ENCODE measurements at places on chromosomes 3 and 15.

DNA sequence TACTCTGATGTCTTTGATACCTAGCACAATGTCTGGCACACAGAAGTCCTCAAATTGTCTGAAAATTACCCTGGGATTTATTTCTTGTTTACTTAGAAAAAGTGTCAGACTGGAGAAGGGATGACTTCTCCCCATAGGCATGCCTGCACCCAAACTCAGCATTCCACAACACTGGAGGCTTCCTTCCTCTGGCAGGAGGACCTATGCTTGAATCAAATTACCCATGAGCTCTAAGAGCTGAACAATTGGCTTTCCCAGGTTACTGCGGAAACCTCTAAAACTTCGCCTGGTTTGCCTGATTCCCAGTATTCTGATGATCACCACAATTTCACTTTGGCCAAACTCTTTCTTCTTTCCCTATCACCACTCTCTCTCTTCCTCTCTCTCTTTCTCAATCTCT lies 217.4 kb downstream of the DIPK2A start:
- no peak for DNase-seq

- DNase-seq: no peak
Measured at GRCh38 chr15:58517682-58518525, 86.1 kb downstream of the LIPC start.

DNA sequence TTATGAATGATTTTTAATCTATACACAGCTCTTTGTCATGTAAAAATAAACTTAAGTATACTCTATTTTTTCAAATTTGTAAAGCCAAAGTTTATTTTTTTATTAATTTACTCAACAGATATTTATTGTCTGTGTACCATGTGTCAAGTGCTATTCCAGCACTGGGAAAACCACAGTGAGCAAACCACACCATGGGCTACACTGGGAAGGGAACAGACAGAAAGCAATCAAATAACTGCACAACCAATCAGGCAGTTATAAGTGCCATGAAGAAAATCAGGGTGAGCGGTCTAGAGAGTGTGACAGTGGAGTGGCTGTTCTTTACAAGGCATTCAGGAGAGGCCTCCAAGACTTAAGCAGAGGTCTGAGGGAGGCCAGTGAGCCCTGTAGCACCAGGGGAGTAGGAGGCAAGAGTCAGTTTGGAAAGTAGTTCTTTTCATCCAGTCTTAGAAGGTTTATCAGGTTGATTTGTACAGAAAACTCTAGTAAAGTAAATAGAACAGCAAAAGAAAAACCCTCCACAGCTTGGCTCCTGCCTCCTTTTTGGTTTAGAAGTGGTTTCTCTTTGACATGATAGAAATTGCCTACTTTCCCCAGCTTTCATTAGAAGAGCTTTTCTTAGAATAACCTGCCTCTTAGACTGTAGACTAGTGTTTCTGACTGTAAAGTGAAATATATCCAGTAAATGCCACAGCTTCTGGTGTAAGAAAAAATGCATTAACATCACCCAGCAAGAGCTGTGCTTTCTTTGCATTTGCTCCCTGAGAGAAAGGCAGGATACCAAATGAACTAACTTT lies 13.7 kb downstream of the EIF2AK4 start:
- DNase-seq: no peak

GRCh38 chr3:159881828-159882309 lies 106.8 kb upstream of the IL12A start:
- DNase-seq: no peak

DNA sequence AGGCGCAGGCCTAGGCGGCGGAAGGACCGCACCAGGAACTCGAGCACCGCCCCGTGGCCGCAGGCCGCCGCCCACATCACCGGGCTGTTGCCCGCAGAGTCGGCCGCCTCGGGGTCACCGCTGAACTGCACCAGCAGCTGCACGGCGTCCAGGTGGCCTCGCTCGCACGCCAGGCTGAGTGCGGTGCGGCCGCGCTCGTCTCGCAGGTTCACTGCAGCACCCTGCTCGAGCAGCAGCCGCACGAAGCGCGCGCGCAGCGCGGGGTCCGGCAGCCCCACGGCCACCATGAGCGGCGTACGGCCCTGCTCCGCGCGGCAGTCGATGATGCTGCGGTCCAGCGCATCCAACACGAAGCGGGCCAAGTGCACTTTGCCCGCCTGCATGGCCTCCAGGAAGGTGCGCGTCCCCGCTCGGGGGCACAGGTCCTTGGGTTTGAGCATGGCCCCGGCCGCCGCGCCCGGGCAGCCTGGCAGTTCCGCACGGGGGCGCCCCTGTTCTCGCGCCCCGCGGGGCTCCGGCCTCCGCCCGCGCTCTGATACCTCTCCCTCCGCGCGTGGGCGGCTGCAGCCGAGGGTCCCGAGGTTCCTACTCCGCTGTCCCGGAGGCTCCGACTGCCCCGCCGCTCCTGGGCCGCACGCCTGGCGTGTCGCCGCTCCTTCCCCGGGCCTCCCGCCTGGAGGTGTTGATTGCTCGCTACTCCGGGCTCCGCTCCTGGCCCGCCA lies 556 bp downstream of the ANKRD63 start:
- no peak for DNase-seq

DNA sequence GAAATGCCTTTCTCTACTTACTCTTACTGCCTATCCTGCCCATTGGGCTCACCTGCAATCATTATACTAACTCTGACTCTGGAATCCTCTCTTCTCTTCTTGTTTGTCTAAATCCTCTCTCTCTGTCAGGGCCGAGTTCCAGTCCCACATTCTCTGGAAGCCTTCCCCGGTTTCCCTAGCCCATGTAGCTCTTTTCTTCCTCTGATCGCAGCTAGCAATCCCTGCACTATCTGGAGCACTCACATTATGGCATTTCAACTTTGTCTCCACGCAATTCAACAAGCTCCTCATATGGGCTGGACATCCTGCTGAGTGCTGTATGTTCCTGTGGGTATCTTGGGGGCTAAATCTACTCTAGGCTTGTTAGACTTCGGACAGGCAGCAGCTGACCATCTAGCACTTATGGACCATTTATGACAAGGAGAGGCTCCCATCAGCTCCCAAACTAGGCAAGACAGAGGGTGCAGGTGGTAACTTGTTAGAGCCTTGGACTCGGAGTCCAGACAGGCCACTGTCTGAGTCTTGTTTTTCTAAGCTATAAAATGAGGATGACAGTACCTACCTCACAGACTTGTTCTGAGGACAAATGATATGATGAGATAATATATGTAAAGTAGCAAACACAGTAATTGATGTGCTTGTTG lies 58.3 kb downstream of the EPHB3 start:
- no peak for DNase-seq

DNA sequence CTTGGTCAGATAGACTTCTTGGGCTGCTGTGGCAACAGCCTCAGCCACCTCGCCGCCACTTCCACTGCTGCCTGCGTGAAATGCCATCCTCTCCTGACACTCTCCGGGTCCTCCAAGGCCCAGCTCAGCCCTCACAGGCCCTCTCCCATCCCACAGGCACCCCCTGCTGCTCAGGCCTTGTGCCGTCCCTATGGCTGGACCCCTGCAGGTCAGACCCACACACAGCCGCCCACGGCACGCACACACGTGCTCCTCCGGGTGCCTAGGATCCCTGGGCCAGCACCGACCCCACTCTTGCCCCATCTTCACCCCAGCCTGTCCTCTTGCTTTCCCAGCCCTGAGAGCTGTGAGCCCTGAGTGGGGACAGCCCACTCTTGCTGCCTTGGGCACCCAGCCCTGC lies 19.7 kb downstream of the CFAP100 start:
- DNase-seq: no peak

DNA sequence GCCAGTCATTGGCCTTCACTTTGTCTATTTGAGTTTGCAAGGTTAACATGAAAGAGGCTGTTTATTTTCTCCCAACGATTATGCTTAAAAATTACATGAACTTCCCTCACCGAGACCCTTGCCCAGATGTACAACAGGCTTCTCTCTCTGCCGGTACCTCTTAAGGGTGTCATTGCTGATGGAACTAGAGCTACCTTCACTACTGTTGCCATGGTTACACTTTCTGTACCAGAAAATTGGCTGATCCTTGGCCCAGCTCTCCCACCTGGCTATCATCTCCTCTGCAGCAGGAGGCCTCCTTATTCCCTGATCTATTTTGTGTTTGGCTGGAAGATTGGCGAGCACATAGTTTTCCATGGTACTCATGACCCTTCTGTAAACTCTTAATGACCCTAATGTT lies 24.0 kb upstream of the LIPC start:
- DNase-seq: no peak

DNA sequence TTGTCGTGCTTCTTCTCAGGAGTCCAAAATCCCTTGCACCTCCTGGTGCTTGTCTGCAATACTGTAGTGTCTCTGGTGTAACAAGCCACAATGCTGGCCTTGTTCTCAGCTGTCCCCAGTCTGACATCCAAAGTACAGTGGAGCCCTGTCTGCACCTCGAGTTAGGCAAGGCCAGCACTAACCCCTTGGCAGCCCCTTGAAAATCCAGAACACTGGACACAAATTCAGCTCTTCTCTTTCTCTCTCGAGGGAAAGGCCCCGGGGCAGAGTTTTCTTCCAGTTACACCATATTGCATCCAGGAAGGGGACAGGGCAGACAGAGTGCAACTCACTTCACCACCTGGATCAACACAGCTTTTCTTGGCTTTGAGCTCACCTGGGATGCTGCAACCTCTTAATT lies 91.3 kb upstream of the ATP10A start:
- no peak for DNase-seq

DNA sequence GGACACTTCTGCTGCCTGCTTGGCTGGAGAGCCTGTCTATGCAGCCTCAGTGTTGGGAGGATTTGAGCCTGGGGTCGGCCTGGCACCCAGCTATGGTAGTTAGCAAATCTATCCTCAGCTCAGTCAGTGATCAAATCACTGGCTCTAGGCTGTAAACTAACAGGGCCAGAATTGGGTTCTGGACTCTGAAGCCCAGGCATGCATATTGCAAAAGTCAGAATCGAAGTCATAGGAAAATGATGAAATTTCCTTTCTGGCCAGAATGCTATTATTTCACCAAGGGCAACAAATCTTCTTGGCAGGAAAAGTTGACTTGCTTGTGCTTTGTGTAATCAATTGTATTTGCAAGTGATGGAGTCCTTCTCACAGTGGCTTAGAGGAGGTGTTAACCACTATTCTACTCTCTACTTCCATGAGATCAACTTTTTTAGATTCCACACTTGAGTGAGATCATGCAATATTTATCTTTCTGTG lies 482.6 kb upstream of the TPRG1 start:
- DNase-seq: no peak

- peak; percentile 53 for DNase-seq
Measured at GRCh38 chr3:156643729-156644389, 30.5 kb upstream of the TIPARP start.

- DNase-seq: no peak
Measured at GRCh38 chr15:29942548-29942947, 120.3 kb upstream of the TJP1 start.

GRCh38 chr3:20376665-20377217 lies 190.7 kb upstream of the SGO1 start:
- no peak for DNase-seq

GRCh38 chr3:118938183-118938961 lies 96.3 kb downstream of the IGSF11 start:
- DNase-seq: peak; percentile 63

DNA sequence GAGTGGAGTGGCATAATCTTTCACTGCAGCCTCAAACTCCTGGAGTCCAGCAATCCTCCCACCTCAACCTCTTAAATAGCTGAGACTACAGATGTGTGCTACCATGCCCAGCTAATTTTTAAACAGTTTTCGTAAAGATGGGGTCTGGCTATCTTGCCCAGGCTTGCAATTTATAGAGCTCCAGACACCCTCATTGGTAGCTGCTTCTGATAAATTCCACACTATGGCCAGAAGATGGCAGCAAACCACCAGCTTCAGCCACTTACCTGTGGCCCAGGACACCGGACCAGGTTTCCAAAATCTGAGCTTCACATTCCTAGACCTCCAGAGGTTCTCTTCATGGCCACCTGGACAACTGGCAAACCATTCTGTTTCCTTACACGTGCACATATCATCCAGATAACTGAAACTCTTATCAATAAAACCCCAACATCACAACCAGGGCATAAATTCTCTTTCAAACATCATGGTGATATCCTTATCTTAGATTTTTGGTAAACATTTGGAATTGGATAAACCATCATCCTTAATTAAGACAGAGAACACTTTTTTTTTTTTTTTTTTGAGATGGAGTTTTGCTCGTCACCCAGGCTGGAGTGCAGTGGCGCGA lies 28.9 kb downstream of the FBXW12 start:
- DNase-seq: peak; percentile 86

Measured in COLO829 (cell line).